Daoy (cell line): ENCODE measurements at places on chromosomes 1 and 21. TPM values are rescaled to one million over a fixed set of nuclear protein-coding genes. Genes with fewer than 3 reads are reported as not detected.

LRRC53 gene
- not detected in 2 replicates for total RNA-seq

SPRR2A gene
- not detected in 2 replicates for total RNA-seq

S100B gene
- total RNA-seq, result 0.23 TPM in 1 of 2 replicates, not detected in the other

TNNI3K gene
- total RNA-seq, result 0.36 TPM in 1 of 2 replicates, not detected in the other

CATSPER4 gene
- total RNA-seq, result not detected in 2 replicates

F5 gene
- not detected in 2 replicates for total RNA-seq

FAM20B gene
- 30.9 and 38.5 TPM in 2 replicates for total RNA-seq

MYCL gene
- total RNA-seq, result 1.5 TPM in 2 replicates

KRTAP10-8 gene
- total RNA-seq, result not detected in 2 replicates

NR1I3 gene
- total RNA-seq, result not detected in 2 replicates

PAQR7 gene
- total RNA-seq, result 6.1 and 7.9 TPM in 2 replicates

GIPC2 gene
- total RNA-seq, result 0.29 and 0.48 TPM in 2 replicates

RAB7B gene
- 2.7 and 3.5 TPM in 2 replicates for total RNA-seq

KRTAP7-1 gene
- not detected in 2 replicates for total RNA-seq

B4GALT2 gene
- total RNA-seq, result 55.9 and 58.1 TPM in 2 replicates

PPT1 gene
- 57.9 and 74.3 TPM in 2 replicates for total RNA-seq

HCRTR1 gene
- total RNA-seq, result not detected in 2 replicates

CR1L gene
- total RNA-seq, result 0.21 and 0.69 TPM in 2 replicates

OXCT2 gene
- 2.9 and 3.8 TPM in 2 replicates for total RNA-seq

SETDB1 gene
- 37.5 and 60.8 TPM in 2 replicates for total RNA-seq

C1orf210 gene
- not detected in 2 replicates for total RNA-seq

ZBTB8B gene
- 0.17 and 0.45 TPM in 2 replicates for total RNA-seq

OR6N1 gene
- not detected in 2 replicates for total RNA-seq

GFI1 gene
- total RNA-seq, result 0.06 and 0.30 TPM in 2 replicates
